Activated CD4-positive, CD25-positive, alpha-beta regulatory T cell (primary cell): ENCODE measurements at places on chromosomes 5 and 9.

- no peak for DNase-seq
These were observed 848.8 kb upstream of the ACO1 start for GRCh38 chr9:31535651-31536050.

DNA sequence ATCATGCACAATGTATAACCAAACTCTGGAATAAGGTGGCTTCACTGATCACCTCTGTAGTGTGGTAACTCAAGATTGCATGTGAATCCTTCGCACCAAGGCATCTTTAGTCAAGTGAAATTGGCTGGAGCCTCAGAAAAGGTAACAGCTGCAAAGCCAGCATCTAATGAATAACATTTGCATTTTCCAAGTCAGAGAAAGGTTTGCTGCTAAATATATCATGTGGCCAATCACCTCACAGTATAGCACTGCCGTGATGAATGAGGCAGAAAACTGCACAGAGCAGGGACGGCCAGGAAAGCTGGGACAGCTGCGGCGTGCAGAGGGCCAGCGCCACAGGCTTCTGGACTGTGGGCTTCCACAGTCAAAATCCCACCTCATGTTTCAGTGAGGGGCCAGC is 18.5 kb downstream of the MRPS27 start:
- no peak for DNase-seq

DNA sequence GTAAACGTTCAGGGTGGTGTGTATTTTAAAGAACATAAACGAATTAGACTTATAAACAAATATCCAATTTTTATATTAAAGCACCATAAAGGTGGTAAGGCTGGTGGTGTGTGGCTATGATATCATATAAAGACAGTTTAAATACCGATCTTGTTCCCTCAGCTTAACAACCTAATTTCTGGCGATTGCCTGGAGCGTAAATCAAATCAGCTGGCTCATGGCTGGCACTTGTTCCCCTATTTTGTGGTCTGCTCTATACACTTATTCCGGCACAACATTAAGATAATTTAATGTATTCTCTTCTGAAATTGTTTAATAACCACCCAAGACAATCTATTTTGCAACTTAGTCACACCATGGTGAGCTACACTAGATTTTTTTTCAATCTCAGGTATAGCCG is 2.4 kb upstream of the HAPLN1 start:
- DNase-seq, result no peak

DNA sequence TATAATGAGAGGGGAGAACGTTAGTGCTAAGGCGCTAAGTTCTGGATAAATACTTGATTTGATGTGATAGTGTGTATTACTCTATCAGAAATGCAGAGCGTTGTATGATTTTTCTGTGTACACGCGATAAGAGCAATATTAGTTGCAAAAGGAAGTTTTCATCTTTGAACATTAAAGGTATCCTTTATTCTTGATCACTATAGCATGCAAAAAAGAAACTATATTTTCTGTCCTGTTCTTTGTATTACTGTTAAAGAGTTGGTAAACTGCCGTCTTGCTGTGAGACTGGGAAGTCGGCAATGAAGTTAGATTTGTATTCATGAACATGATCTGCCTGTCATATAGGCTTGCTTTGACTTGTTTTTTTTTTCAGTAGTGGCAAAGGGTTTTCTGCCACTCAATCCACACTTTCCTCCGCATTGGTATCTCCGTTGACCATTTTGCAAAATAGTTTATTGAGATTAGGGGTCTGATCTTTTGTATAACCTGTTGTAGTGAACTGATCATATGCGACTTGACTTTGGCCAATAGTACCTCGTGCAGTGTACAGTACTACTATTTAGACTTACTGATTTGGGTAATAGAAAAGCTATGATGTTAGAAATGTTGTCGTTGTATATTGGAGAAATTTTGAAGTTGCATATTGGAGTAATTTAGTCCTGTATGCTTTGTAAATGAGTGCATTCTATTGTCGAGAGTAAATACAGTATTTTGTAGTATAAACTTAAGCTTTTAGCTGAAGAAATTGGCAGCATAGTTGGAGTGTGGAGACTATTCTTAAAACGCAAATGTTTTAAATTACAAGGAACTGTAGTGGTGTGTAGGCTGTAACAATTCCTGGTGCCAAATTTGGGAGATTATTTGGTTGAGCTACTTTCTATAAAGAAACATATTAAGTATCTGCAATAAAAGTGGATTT is 1.7 kb downstream of the DENND4C start:
- DNase-seq, result no peak

DNA sequence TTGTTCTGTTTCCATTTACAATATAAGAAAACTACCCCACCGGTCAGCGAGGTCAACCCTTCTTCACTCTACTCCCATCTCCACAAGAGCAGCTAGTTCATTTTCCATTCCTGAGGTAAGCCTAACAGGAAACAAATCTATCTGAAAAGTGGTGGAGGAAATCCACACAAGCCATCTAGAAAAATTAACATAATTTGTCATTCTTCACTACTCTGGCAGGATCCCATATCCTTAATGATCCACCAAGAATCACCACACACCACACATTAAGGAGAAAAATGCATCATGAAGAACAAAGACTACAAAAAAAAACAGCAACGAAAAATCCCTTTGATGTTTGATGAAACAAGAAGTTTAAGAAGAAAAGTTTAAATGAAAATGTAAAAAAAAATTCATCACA is 1771.0 kb downstream of the EFNA5 start:
- no peak for DNase-seq

DNA sequence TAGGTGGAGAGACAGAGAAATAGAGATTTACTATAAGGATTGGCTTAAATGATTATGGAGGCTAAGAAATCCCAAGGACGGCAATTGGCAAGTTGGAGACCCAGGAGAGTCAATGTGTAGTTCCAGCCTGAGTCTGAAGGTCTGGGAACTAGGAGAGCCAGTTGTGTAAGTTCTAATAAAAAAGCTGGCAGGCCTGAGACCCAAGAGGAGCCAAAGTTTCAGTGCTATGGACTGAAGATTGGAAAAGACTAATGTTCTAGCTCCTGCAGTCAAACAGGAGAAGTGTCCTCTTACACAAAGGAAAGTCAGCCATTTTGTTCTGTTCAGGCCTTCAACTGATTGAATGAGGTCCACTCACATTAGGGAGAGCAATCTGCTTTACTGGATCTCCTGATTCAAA is 50.0 kb downstream of the NMUR2 start:
- DNase-seq, result no peak
